MV-4-11 (cell line): ENCODE measurements at places on chromosomes 6 and 20.

DNA sequence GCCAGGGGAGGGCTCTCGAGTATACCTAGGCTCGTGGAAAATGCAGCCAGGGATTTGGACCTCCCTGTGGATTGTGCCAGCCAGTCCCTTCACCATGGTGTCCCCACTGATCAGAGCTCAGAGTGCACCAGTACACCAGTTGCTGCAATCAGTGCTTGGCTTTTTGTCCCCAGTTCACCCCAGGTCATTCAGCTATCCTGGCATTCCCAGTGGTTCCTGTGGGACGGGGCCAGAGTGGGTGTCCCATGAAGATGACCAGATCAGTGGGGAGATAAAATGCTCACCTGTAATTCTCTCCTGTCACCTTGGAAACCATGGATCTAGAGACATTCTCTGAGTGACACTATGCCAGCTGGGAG lies 23.8 kb downstream of the MAS1 start:
- DNase-seq, result no peak

DNA sequence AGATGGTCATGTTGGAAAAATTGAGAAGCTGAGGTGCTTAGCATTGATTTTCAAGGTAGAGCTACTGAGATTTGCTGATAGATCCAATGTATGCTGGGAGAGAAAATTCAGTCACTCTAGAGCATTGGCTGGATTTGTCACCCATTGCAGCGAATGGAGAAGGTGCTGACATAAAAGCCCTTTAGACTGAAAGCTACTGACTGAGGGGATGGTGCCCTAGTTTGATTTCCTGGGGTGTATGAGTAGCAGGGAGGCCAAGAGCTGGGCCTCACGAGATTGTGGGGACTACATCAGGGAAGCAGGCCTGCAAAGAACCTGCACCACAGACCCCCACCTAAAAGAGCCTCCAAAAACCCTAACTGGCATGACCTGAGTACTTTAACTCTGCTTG lies 23.9 kb upstream of the PRND start:
- no peak for DNase-seq

DNA sequence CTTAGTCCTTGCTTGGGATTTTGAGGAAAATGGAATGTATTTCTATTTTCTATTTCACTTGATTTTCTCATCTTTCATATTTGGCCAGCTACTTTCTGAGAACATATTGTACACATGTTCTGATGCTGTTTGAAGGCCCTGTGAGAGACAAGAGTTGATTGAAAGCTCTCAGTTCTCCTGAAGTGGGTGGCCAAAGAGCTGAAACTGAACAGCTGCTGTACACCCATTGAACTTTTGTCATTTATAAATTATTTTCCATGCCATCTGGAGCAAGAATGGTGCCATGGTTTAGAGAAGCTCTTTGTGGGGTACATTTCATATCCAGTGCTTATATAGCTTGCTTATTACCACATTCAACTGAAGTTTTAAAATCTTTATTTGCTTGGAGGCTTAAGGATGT lies 298.3 kb downstream of the PRL start:
- no peak for DNase-seq

DNA sequence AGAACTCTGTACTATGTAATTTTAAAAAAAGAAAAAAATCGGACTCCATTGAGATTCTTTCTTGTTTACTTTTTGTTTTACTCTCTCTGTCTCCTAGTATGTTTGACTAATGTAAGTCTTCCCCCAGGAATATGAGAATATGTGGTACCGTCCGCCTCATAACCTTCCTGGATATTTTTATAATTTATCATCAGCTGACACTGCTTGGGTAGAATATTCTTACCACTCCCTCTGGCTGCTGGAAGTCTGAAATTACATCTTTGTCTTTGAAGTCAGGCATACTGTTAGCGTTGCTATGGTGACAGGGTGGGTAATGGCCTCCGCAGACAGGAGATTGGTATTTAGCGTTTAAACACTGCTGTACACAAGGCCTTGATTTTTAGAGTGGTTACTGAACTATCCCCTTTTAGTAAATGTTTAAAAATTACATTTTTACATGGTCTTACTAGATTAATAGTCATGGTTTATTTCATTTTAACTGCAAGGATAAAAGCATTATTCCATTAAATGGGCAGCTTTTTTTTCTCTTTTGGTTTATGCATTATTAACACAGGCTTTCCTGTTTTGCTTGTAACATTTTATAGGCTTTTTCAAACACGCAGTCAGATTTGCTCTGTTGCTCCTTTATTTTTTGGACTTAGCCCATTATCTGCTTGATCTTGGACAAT lies 176.4 kb downstream of the ARID1B start:
- peak; percentile 17 for DNase-seq

DNA sequence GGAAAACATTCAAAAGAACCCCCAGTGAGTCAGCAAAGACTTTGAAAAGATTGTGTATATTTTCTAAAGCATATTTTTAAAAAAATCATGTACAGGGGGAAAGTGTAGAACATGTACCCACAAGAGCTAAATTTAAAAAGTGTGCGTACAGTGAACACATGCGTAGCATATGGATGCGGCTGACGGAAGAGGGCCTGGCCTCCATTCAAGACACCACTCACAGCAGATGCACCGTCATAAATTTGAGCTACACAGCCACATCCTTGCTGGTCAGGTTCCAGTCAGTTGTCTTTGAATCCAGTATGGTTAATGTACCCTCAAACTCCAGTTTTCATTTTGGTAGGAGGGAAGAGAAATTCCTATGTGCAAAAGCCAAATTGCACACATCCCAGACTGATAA lies 54.3 kb upstream of the SPACA1 start:
- no peak for DNase-seq

DNA sequence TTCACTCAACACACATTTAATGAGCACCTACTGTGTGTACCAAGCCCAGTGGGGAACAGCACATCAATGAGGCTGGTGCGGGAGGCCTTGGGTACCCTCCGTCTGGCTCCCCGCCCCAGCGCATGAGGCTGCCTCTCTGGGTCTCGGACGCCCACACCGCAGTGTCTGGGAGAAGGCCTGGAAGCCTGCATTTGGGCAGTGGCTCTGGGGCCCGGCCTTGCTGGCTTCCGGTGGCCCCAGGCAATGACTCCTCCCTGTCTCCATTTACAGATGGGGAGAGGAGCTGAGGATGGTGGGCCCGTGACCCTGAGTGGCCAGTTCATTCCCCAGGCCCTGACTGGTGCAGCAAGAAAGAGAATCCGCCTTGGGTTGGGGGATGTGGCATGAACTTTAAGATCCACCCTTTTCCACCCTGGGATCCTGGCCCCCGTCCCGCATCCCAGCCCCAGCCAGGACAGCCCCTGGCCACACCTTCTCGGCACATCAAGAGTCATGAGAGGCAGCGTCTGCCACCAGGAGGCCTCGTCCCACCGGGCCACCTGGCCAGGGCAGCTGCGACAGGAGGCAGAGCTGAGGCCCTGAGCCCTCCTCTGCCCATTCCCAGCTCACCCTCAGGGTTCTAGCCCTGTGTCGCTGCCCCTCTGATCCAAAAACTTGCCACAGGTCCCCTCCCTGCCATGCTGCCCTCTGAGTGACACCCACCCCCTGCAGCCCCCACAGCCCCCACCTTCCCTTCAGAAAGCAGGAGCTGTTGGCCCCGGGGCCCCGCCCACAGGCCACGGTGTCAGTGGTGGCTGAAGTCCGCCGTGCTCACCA lies 17.5 kb upstream of the MRGBP start:
- no peak for DNase-seq

DNA sequence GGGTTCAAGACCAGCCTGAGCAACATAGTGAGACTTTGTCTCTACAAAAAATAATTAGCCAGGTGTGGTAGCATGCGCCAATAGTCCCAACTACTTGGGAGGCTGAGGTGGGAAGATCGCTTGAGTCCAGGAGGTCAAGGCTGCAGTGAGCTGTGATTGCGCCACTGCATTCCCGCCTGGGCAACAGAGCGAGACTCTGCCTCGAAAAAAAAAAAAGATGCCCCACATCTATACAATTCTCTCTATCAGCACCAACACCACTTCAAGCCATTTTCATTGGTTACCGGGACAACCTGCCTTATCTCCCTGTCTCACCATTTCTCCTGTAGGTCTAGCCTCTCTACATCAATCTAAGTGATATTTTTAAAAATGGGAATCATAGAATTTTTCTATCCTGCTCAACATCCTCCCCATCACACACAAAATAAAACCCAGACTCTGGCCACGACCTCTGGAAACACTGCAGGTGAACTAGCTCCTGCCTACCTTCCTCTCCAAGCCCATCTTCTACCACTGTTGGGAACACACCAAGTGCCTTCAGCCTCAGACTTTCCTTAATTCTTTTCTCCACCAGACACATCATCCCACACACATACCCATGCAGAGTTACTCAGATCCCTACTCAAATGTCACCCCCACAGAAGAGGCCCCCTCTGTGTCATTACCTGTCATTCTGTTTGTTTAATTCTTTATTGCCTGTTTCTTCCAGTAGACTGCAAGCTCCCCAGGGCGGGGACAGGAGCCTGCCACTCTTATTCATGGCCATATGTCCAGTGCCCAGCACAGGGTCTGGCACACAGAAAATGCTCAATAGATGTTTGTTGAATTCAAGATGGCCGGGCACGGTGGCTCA lies 9.6 kb upstream of the PLTP start:
- no peak for DNase-seq
